ENCODE measurements at places on chromosomes 3 and 15. TPM values are rescaled to one million over a fixed set of nuclear protein-coding genes. Genes with fewer than 3 reads are reported as not detected.

Gene SH3GL3
- total RNA-seq = 25.6 TPM

Gene NMNAT3
- total RNA-seq = 1.9 TPM

Gene ZIC1
- total RNA-seq = 1.4 TPM

Gene ARGFX
- total RNA-seq = not detected

Gene GOLGA8M
- total RNA-seq = not detected

Gene FBXW12
- total RNA-seq = 0.55 TPM

Gene CDCP1
- total RNA-seq = 0.13 TPM

Gene HRG
- total RNA-seq = not detected

Gene USP4
- 32.3 TPM for total RNA-seq

Gene PYGO1
- 6.8 TPM for total RNA-seq

Gene AGTR1
- total RNA-seq = not detected

Gene COPB2
- total RNA-seq = 148 TPM

Gene SLC7A14
- not detected for total RNA-seq

Gene RETNLB
- not detected for total RNA-seq

Gene CLDN16
- total RNA-seq = 0.09 TPM

Gene ALDH1A2
- total RNA-seq = 1.7 TPM

Gene MORC1
- total RNA-seq = 0.88 TPM

Gene TMEM207
- not detected for total RNA-seq

Gene BUB1B
- 190 TPM for total RNA-seq

Gene IGDCC3
- 0.28 TPM for total RNA-seq

Data from A673 (cell line).